ENCODE measurements at places on chromosomes 6 and 20.

DNA sequence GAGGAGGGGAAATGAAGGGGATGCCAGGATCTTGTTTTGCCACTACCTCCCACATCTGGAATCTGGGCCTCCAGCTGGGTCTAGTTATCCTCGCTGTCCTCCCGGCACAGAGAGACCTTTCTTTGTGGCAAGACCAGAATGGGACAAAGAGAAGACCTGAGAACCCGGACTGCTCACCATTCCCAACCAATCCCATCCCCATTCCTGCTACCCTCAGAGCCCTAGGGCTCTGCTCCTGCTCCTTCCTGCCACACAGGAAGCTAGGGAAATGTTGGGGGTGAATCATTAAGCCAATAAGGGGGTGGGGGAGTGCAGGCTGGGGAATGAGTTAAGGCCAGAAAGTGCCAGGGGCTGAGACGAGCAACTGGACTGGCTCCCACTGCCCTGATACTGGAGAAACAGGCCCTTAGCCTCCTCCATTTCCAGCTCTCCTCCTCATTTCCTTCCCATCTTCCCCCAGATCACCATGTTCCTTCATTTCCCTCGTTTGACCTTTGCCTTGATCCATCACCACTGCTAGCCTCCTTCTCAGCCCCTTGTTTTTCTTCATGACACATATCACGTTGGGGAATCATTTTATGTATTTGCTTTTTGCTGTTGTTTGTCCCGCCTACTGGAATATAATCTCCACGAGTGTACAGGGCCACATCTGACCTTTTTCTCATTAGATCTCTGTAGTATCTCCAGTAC, 4.6 kb upstream of the IER3 start:
- no peak for DNase-seq

- no peak for DNase-seq
These were observed 179.2 kb upstream of the BMP2 start for GRCh38 chr20:6588296-6588695.

DNA sequence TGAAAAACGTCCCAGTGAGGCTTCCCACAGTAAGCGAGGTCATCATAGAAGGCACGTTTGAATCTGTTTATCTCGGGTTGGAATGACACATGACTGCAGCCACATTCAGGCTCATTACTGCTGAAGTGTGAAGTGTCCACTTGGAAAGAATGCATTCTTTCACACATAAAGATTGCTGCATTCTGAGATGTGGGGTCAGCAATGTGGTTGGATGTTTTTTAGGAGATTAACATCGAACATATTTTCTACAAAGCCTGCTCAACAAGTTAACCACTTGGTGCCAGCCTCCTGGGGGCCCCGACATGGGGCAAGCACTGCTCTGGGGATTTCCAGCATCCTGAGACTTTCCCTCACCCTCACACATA, 79.9 kb downstream of the BMP6 start:
- DNase-seq = no peak

DNA sequence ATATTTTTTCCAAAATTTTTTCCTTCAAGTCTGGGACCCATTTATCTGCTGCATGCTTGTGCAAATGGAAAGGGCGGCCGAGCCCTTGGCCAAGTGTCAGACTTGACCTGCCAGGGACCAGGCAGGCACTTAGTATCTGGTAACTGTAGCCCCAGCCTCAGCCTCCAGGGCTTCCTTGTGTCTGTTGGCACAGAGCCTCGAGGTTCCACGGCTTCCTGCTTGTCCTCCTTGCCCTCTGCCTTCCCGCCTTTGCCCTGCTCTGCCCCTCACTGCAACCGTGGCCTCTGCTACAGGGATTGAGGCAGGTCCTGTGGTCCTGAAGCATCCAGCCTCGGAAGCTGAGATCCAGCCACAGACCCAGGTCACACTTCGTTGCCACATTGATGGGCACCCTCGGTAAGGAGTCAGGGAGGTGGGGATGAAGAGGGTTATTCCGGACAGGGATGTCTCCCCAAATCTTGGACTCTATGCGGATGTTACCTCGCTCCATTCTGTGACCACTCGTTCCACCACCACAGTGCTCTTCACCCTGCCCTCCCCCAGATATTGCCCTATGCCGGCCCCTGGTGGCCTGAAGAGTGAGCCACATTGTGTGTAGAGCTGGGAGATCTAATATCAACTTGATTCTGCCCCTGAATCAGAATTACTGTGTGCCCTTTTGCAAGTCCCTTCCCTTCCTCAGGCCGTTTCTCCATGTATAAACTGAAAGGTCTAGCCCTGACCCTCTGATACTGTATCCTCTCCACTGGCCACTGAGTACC, 41.5 kb upstream of the SRF start:
- no peak for DNase-seq

- DNase-seq = no peak
These were observed 8.2 kb upstream of the BAG2 start for GRCh38 chr6:57163956-57164355.
